ENCODE measurements at places on chromosomes 16 and 17.
A peak's percentile ranks its signal among the peaks of the same experiment; 100 is the strongest.

GRCh38 chr16:56910654-56911539 lies 21.0 kb upstream of the HERPUD1 start:
- DNase-seq: no peak

- DNase-seq: no peak
Measured at GRCh38 chr16:82773018-82773417, 146.2 kb downstream of the CDH13 start.

GRCh38 chr17:72995008-72995656 lies 97.4 kb downstream of the SLC39A11 start:
- DNase-seq: no peak

DNA sequence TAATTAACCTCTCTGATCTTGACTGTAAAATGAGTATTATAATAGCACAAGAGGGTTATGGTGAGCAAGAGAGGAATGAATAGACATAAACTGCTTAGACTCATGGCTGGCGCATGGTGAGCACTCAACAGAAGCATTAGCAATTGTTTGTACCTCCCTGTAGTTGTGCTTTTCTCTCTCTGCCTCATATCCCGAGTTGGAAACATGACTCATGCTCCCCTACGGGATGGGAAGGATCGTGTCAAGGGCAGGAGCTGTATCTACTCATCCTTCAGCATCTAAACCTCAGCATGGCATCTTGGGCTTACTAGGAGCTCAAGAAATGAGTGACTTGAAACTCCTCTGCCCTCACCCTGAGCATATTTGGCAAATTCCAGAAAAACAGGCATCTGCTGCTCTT lies 299.6 kb downstream of the MAP2K4 start:
- DNase-seq: no peak

- peak; percentile 82 for DNase-seq
Measured at GRCh38 chr16:84726079-84726668, 26.4 kb downstream of the USP10 start.

DNA sequence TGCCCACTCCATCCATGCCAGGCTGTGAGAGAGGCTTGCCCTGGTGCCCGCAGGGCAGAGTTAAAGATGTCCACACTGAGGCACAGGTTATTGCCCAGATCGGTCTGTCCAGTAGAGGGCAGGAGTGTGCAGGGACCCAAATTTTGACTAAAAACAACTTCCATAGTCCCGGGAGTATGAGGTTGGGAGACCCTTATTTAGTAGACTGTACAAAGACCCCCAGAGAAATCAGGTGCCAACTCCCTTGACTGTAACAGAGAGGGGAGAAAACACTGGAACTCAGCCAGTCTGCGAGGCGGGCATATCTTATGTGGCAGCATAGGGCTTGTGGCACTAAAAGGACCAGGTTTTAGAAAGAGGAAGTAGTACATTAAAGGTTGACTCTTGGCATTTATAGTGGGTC lies 43.4 kb downstream of the HNF1B start:
- no peak for DNase-seq

DNA sequence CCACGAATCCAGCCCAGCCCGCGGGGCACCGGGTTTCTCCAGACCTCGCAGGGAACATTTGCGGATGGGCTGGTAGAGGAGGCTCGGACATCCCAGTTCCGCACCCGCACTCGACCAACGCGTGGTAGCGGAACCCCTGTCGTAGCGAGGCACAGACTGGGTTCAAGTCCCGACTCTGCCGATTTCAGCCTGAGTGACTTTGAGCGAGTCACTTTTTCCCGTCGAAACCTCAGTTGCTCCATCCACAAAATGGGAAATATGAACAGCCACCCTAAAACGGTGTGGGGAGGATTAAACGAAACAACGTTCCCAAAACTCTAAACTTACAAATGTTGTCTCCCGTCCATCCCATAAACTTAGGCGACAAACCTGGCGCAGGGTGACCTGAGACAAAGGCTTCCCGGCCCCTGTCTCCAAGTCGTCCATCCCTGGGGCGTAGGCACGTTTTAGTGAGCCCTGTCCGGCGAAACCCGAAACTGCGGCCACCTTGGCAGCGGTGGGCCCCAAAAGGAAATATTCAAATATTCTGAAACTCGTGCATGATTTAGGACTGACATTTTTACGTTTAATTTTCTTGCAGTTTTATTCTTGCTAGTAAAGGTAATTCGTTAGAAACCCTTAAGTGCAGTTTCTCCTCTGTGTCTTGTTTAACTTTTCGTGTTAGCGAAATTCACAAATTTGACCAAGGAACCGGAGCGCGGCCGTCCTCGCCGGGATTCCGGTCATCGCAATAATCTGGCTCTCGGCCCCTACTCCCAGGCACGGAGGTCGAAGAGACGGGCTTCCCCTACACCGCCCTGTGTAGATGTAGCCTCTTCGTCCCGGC lies 1.9 kb upstream of the MLLT6 start:
- DNase-seq: peak; percentile 8

- DNase-seq: no peak
Measured at GRCh38 chr16:30805056-30805369, 18.0 kb upstream of the ZNF629 start.

- no peak for DNase-seq
Measured at GRCh38 chr16:61929776-61930175, 106.5 kb downstream of the CDH8 start.

Data from LoVo (cell line).